ENCODE measurements at places on chromosomes 7 and 10. TPM values are rescaled to one million over a fixed set of nuclear protein-coding genes. Genes with fewer than 3 reads are reported as not detected.

DNA2 gene
- 1.3 TPM for total RNA-seq

DNA sequence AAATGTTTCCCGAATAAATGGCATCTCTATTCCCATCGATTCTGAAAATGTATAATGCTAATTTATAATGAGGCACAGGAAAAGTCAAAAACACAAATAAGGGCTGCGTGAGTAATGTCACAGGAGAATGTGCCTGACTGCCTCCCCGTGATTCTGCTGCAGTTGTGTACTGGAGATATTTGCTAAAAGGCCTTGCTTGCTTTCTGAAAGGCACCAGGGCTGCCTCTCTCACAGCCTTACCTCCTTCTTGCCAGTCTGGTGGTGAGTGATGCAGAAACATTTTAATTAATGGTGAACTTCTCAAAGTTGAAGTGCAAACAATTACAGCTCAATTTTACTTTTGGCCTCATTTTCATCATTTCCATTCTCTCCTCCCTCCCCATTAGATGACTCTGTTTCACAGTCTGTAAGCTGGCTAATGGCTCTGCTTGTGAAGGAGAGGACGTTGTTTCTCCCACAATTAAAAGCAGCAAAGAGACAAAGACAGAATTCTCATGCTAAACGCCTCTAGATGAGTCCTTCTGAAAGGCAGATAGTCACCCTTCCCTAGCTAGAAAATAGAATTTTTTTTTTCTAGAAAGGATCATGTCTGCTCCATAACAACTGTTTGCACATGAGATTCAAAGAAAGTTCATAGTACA lies 377.6 kb downstream of the MDFIC start:
- H3K27me3 ChIP-seq: no peaks in the 10 kb centered on the region
- H3K4me3 ChIP-seq: no peak overlapping the region
- no peak for DNase-seq
- H3K36me3 ChIP-seq: no peaks in the 10 kb centered on the region

GRCh38 chr10:72318418-72319262 lies 36.1 kb downstream of the DNAJB12 start:
- H3K36me3 ChIP-seq: no peaks in the 10 kb centered on the region
- H3K27me3 ChIP-seq: no peaks in the 10 kb centered on the region
- no peak for DNase-seq
- H3K4me1 ChIP-seq: no peaks in the 10 kb centered on the region

GRCh38 chr10:132399117-132400035 lies 2.4 kb downstream of the PWWP2B start:
- no peak overlapping the region for H3K4me3 ChIP-seq
- H3K36me3 ChIP-seq: no peaks in the 10 kb centered on the region
- peaks cover 39% of the 10 kb centered on the region for H3K4me1 ChIP-seq
- H3K27ac ChIP-seq: no peak overlapping the region

DNA sequence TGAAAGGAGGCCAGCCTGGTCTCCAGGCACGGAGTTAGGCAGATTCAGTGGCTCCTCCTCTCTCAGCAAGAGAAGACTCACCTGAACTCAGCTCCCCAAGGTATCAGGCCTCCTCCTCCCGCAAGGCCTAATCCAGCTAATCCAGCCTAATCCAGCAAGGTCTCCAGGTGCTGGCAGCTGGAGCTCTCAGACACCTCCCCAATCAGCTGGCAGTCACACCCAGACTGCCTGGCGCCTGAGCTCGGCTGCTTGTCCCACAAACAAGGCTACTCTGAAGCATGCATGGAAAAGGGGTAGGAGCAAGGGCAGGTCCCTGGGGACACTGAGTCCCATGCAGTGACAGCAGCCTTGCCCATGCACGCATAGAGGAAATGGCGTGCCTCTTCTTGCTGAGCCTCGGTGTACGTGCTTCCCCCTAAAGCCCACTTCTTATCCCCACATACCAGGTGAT lies 3.3 kb upstream of the OPN4 start:
- no peak overlapping the region for H3K27ac ChIP-seq
- no peaks in the 10 kb centered on the region for H3K27me3 ChIP-seq
- H3K36me3 ChIP-seq: no peaks in the 10 kb centered on the region
- H3K4me1 ChIP-seq: peaks cover 5% of the 10 kb centered on the region
- H3K4me3 ChIP-seq: no peak overlapping the region
- no peak for DNase-seq

DNA sequence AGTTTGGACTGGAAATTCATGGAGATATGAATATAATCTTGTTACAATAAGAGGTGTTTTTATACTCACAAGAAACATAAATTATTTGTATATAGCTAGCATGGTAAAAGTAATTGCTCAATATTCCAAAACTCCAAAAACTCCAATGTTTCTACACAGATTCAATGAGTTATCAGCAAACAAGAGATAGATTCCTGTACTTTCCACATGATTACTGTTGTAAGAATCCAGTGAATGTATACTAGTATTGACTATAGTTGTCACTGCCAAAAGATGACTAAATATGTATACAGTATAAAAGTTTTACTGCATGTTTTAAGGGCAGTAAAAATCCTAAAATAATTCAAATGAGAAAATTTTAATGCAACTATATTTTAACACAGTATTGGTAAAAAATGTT lies 10.7 kb downstream of the ATOH7 start:
- H3K36me3 ChIP-seq: no peaks in the 10 kb centered on the region
- H3K27me3 ChIP-seq: no peaks in the 10 kb centered on the region
- DNase-seq: no peak
- no peak overlapping the region for H3K4me3 ChIP-seq
- H3K4me1 ChIP-seq: no peaks in the 10 kb centered on the region

GRCh38 chr10:101492205-101492604 lies 95.9 kb downstream of the POLL start:
- no peaks in the 10 kb centered on the region for H3K4me1 ChIP-seq
- no peaks in the 10 kb centered on the region for H3K36me3 ChIP-seq
- no peaks in the 10 kb centered on the region for H3K27me3 ChIP-seq
- H3K27ac ChIP-seq: no peak overlapping the region
- DNase-seq: no peak
- H3K4me3 ChIP-seq: no peak overlapping the region
